ENCODE measurements at places on chromosomes 2 and 18.

DNA sequence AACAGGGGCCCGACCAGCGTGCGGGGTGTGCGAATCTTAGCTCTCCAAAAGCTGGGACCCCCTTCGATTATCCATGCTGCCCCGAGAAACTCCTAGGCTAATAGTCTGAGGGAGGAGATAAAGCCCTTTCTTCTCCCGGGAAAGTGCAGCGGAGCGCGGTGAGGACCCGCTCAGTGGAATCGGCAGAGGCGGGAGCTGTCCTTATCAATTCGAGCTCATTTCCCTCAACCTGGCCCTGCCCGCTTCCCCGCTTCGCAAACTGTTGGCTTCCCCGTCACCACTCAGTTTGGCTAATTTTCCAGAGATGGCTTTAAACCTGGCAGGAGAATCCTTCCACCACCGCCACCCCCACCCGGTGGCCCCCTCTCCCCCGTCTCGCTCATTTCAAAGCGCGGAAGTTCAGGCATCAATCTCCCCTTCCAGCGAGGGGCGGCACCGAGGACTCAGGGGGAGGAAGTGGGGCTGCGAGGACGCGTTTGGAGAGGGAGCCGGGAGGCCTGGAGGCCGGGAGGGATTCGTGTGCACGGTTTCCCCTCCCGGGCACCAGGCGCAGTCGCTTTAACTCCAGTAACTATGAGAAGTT, 1.6 kb downstream of the KLHL14 start:
- DNase-seq, result no peak

- DNase-seq, result peak; percentile 63
Observed at GRCh38 chr2:27765621-27766286, 5.8 kb upstream of the MRPL33 start.

- no peak for DNase-seq
Observed at GRCh38 chr2:73984203-73984921, at the start of gene TET3. Gene TET3 (plus strand): TSS chr2:73984910. CDS start chr2:73986404, 1,494 bp downstream.

GRCh38 chr2:20737505-20737904, 70.6 kb downstream of the GDF7 start:
- DNase-seq, result no peak

DNA sequence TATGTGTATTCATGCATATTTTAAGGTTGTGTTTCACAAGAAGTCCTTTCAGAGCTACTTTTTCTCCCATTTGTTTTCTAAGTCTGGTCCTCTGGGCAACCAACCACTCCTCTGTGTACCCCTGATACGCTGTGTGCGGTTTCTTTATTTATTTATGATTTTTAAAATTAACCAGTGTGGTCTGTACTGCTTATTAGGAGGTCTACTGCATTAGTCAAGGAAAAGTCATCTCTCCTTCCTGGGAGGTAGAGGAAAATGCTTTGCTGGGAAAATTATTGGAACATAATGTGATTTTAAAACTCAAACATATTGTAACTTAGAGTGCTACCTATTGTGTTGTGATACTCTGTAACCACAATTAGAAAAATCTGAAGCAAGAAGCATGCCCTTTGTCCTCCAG, 1404.3 kb downstream of the SUCLG1 start:
- DNase-seq, result no peak

- peak; percentile 44 for DNase-seq
Observed at GRCh38 chr2:129758784-129759471, 220.5 kb upstream of the RAB6C start.

- no peak for DNase-seq
Observed at GRCh38 chr18:63185984-63186383, 133.6 kb downstream of the BCL2 start.

DNA sequence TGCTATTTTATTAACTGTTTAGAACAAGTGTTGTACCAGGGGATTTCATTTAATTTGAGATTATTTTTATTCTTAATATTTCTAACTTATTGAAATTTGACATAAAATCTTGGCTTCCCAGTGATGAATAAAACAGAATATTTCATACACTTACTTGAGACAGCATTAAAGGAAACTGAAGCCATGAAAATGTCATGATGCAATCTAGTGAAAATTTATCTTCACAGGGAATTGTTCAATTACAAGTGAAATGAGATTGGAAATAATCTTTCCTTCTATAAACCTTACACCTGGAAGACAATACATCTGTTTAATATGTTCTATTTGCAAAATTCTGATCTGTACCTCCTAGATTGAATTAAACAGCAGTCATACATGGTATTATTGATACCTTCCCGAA, 511.0 kb upstream of the CDH7 start:
- no peak for DNase-seq

DNA sequence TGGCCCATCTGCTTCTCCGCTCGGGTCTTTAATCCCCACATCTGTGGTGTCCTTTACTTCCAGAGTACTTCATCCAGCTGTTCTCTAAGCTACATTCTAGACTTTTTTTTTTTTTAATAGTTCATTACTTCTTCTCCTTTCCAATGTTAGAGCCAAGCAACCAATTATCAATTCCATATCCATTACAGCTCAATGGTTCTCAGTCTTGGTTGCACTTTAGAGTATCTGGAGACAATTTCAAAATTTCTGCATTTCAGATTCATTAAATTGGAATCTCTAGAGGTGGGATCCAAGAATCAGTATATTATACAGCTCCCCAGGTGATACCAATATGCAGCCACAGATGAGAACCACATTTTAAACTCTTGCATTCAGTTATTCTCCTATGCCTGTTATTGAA, 43.9 kb upstream of the ZSWIM2 start:
- DNase-seq, result no peak

DNA sequence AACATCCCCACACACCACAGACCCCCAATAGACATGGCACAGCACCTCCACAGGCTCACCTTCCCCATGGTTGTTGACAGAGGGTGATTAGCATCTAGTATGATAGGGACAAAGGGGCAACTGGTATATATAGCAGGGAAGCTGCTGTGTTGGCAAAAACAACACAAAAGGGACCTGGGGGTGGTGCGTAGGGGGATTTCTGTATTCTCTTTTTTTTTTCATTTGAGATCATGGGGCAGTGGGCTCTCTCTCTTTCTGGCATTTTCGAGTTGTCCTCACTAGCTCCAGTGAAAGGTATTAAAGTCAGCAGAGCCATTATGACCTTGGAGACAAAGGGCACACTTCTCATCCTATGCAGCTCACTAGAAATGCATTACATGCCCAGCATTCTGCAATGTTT, at the start of gene CRYGA:
Gene CRYGA (minus strand): TSS at position 101 of the 400 bp plus-strand sequence. CDS start 33 bp downstream, at position 68.
- no peak for DNase-seq

DNA sequence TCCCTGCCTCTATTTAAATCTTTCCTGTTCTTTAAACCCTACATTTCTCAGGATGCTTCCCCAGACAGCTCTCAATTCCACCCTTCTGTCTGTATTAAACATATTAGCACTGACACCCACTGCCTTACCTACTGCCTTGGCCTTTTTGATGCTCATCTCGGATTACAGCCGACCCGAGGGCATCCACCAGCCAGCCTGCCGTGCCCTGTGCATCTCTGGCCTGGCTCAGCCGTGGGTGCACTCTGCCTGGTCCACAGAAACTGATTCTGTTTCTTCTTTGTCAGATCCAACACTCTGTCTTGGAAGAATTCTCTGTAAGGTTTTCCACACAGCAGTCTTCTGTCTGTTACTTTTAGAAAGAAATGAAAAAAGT, 27.2 kb downstream of the TANC1 start:
- DNase-seq, result no peak

GRCh38 chr2:183214680-183215079, 90.4 kb downstream of the NUP35 start:
- no peak for DNase-seq

DNA sequence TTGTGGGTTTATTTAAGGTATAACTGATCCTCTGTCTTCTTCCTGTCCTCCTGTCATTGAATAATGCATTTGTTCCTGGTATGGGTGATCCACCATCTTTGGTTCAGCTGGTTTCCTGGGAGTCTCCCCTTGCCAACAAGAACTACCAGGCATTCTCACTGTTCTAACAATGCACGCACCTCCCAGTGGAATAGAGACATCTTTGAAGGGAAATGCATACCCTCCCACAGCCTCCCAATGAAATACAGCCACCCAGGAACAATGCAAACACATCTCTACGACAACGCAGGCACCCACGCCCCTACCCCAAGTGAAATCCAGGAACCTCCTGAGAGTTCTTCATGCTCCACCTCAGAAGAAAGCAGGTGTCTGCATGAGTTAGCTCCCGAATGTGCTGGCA, 318.0 kb downstream of the SOX11 start:
- DNase-seq, result no peak
